ENCODE measurements at places on chromosomes 2 and 18.

- DNase-seq = no peak
These were observed 306.7 kb upstream of the ACVR2A start for GRCh38 chr2:147538088-147538487.

DNA sequence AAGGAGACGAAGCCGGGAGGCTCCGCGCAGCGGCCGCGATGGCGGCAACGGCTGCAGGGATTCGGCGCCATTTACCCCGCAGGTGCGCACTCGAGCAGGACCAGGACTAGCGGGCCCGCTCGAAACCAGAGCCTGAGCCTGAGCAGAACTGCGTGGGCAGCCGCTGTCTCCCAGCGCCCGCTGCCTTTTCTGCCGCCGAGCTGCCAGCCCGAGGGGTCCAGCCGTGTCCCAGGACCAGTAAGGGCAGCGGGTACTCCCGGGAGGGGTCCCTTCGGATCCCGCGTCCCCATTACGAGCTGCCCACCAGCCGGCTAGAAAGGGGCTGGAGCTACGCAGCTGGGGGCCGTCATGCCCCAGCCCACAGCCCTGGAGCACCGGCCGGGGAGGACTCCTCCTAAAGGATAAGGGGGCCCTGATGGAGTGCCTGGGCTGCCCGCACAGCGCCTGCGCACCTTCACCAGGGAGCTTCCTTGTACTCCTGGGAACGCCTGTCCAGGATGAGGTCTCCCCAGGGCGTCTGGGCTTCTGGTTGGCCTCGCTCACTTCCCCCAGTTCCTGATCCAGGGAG is 9.9 kb downstream of the ALPP start:
- DNase-seq = no peak

- no peak for DNase-seq
These were observed 129.4 kb downstream of the TFCP2L1 start for GRCh38 chr2:121155502-121156056.

DNA sequence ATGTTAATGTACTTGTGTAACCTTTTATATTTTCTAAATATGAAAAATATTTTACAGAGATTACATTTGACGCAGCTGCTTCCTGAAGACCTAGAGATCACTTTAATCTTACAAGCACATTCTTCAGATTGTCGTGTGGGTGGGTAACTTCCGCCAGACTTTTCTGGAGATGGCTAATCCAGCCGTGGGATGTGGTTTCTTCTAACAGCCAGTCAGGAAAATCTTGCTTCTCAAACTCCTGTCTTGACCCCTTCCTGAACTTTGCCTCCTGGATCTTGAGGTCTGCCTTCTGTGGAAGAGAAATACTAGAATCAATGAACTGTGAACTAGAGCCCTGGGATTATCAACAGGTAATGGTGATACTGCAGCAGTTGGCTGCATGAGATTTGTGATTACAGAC is 401.6 kb upstream of the TNP1 start:
- no peak for DNase-seq

DNA sequence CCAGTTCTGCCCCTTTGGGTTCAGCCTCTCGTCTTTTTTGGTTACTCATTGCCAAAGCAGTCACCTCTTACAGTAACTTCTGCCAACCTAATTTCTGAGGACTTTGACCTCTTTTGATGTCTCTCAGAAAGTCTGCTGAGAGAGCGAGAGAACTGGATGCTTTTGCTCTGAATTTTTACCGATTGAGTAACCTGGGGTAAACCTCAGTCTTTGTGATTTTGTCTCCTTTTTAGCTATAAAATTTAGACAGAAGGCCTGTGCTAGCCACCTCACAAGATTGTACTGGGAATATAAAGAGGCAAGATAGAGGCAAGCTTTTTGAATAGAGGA is 34.8 kb upstream of the IL1R1 start:
- no peak for DNase-seq

DNA sequence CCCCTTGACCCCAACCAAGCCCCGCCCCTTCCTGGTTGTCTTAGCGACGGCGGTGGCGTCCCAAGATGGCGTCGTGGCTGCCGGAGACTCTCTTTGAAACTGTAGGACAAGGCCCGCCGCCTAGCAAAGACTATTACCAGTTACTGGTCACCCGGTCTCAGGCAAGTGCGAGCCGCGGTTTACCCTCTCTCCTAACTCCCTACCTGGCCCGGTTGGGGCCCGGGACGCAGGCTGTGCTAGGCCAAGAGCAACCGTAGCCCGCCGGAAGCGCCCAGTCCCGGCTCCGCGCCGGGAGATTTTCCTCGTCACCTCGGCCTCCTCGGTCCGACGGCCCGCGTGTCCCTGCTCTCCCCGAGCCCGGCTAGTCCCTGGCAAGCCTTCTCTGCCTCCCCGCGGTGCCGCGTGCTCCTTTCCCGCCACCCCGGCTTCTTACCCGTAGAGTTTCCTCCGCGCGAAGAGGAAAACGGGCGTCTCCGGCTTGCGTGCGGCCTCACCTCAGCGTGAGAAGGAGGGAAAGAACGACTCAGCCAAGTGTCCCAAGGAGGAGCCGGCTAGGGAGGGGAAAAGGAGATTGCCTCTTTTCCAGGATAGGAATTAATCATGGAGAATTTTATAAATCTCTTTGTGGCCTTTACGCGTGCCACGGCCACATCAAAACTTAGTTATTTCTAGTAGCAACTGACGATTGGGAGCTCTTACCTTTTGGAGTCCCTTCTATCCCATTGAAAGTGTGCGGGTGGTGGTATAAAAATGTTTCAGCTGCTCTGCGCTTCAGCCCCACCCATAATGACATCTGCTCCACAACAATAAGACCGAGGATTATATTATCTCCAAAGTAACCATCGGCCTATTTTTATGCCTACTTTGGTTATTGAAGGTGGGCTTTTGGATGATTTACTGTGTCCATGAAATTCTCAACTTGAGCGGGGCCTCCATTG is at the start of gene FBXO36:
Gene FBXO36, plus strand, starts transcription at position 55 of the 938 bp plus-strand sequence. Its CDS starts 11 bp downstream, at position 66.
- DNase-seq = peak; percentile 82

DNA sequence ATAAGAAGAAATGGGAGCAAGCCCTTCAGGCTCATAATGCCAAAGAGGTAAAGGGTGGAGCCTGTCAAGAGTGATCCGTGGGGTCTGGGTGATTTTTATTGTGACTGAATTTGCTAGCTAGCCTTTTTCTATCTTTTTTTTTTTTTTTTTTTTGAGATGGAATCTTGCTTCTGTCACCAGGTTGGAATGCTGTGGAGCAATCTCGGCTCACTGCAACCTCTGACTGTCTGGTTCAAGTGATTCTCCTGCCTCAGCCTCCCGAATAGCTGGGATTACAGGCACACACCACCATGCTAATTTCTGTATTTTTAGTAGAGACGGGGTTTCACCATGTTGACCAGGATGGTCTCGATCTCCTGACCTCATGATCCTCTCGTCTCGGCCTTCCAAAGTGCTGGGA is 29.1 kb downstream of the DRC1 start:
- no peak for DNase-seq

Measured in stimulated activated CD4-positive, alpha-beta T cell treated with anti-CD3 and anti-CD28 coated beads, Interleukin-2, amount 100 ng/mL, for 4 hours (primary cell).